ENCODE measurements at places on chromosomes 7 and 10.

DNA sequence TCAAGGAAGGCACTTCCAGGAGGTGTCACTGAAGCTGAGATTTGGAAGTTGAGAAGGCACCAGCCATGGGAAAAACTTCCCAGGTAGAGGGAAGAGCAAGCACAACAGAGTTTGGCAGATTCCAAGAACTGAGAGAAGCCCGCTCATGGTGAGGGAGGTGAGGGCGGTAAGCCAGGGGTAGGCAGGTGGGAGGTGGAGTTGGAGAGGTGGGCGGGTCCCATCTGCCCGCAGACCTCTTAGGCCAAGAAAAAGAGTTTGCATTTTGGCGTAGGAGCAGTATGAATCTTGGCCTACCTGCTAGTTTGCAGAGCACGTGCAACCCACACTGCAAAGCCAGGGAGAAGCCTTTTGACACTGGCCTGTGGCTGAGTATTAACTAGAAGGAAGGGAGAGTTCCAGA, 18.8 kb downstream of the FRMPD2 start:
- no peak for DNase-seq

DNA sequence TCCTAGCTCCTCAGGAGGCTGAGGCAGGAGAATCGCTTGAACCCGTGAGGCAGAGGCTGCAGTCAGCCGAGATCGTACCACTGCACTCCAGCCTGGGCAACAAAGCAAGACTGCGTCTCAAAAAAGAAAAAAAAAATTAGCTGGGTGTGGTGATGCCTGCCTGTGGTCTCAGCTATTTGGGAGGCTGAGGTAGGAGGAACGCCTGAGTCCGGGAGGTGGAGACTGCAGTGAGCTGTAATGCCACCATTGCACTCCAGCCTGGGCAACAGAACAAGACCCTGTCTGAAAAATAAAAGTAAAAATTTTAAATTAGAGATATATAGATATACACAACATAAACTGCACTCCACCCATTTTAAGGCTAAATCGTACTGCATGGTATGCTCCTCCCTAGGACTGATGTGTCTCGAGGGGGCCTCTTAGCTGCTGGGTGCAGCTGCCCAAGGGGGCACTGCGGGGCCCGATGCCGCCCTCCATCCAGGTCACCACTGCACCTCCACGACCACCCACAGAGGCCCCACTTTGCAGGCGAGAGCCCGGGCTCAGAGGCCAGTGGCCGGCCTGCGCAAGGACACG, 40.9 kb upstream of the FOXK1 start:
- no peak for DNase-seq

GRCh38 chr7:13639396-13639795, 350.1 kb downstream of the ETV1 start:
- DNase-seq: no peak

GRCh38 chr10:71220689-71221540, 8.5 kb downstream of the UNC5B start:
- no peak for DNase-seq

DNA sequence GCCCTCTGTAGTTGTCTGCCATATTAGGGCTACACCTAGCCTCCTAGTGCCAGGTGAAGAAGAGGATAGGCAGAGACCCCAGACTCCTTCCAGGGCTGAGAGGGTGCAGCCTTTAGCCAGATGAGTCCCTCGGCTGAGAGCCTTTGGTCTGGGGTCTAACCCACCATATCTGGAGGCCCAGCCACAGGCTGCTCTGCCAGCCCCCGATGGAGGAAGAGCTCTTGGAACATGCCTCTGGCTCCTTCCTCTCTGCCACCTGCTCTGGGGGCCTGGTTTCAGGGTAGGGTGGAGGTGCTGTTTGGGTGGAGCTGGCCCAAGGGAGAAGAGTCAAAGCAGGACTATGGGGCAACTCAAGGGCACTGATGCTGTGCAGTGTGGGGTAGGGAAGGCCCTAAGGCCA, 1.4 kb downstream of the LRRC18 start:
- no peak for DNase-seq
